ENCODE measurements at places on chromosomes 7 and 10.
A peak's percentile ranks its signal among the peaks of the same experiment; 100 is the strongest.

DNA sequence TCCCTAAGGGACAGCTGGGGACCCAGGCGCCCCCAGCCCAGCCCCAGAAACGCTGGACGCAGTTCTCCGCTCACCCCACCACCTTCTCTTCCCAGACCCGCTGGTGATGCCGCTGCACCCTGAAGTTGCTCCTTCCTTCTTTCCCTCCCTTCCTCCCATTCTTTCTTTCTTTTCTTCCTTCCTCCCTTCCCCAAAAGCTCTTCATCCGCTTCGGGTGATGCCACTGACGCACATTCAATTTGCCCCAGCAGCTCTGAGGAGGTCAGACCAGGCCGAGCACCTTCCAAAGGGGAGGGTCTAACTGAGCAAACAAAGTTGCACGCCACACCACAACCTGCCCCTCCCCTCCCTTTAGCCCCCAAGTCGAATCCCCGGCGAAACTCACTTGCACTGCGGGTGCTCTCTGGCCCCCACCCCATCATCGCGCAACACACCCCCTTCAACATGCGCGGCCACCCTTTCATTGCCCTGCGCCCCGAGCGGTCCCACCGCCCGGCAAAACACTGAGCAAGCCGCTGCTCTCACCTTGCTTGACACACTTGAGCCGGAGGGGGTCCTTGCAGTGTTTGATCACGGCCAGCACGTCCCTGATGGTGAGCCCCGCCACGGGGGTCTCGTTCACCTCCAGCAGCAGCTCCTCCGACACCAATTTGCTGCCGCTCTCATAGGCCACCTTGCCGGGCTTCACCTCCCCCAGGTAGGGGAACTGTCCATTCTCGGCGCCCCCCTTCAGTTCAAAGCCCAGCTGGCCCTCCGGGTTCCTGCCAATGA, 787 bp downstream of the MAGI2 start:
- peak; percentile 36 for DNase-seq

DNA sequence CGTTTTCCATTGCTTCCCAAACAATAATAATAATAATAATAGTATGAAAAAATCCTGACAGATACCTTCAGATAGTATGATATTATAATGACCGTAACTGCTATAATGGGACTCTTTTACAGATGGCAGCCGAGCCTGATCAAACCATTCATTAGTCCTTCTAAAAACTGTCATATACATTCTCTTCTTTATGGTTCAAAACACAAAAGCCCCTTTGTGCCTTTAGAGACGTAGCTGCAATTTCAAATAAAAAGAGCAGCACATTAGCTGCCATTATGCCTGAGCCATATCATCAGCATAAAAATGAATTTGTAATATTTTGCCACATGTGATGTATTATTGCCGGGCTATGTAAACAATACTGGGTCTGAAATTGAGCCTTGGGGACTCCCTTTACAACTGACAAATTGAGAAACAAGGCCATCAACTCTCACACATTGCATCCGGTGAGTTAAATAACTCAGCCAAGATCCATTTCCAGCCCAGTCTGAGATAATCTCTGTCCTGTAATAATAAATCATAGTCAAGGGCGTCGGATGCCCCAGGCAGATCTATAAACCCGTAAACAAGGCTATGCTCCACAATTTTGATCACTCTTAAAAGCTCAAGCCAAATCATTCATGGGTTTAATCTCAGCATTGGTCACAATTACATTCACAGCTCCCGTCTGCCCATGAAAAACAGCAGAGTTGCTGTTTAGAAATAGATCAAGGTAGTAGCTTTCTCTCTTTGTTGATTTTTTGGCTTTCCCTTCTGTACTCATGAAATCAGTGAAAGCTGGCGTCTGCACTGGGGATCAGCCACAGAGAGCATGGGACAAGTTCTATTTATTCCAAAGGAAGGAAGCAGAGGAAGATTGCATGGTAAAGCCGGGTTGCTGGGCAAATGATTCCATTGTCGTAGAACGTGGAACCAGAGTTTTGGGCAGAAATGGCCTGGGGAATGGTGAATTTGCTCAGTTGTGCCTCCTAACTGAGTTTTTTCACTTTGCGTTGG, 150.1 kb upstream of the BMPER start:
- no peak for DNase-seq

DNA sequence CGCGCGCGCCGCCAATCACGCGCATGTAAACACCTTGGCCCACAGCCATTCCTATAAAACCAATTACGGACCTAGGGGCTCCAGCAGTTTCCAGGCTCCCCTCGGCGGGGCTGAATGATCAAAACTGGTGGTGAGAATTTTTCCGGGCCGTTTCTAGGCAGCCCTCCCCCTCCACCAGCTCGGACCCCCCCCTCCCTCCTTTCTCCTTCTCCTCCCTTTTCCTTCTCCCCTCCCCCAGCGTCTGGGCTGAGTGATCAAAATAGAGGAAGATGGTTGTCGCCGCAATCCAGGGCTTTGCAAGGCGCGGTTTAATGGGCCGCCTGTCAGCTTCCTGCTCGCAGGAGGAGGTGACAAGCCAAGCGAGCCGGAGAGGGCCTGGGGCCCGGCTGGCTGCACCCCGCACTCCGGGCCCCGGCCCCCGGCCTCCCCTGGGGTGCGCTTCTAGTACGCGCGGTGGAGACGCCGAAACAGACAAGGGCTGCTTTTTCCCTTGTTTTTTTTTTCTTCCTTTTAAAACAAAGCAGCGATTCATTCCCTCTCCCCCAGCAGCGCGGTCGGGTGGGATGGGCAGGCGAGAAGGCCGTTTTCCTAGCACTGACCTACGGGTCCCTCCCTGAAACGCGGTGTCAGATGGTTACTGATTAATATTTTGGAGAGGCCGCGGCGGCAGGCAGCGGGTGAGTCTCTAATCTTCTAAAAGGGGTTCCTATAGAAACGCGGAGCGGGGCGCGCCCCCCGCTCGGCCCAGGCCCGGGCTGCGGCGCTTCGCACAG, 528 bp upstream of the TNRC18 start:
- peak; percentile 97 for DNase-seq

- DNase-seq: no peak
Observed at GRCh38 chr7:98168181-98168903, 42.9 kb upstream of the BHLHA15 start.

DNA sequence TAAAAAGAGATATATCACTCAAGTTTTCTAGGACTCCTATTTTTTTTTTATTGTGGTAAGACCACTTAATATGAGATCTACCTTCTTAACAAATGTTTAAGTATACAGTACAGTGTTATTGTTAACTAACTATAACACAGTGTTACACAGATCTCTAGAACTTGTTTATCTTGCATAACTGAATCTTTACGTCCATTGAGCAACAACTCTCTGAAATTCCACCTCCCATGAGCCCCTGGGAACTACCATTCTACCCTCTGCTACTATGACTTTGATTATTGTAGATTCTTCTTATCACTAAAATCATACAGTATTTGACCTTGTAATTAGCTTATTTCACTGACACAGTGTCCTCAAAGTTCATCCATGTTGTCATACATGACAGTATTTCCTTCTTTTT, 22.5 kb upstream of the REEP3 start:
- no peak for DNase-seq

DNA sequence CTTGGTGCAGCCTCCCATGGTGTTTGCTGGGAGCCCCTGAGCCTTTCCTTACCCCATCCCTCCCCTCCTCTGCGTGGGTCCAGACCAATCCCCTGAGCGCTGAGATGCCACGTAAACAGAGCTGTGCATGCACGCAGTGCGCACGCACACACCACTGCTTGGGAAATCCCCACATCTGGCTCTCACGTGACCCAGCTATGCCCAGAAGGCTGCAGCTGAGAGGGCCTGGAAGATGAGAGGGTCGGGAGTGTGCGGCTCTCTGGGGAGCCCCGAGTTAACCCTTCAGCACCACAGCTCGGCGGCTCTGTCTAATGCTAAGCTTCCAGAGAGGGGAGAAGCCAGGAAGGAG, 177.2 kb downstream of the SH3PXD2A start:
- DNase-seq: peak; percentile 88

- no peak for DNase-seq
Observed at GRCh38 chr7:68006619-68007018, 1010.0 kb downstream of the TYW1 start.

- DNase-seq: no peak
Observed at GRCh38 chr10:49180444-49180860, 7.7 kb downstream of the TMEM273 start.

DNA sequence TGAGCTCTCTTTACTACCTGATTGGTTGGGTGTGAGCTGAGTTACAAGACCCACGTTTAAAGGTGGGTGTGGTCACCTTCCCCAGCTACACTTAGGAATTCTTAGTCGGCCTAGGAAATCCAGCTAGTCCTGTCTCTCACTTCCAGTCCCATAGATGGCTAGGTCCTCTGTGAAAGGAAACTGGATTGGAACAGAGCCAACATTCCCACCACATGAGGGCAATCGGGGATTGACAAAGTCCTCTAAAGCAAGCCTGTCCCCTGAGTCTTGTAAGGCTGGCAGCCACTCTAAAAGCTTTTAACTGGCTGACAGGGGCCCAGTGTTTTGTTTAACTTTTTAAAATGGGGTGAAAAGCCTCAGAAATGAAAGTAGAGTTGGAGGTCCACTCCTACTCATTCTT, 15.1 kb upstream of the CROT start:
- no peak for DNase-seq

- DNase-seq: no peak
Observed at GRCh38 chr7:41994746-41995110, 242.3 kb downstream of the GLI3 start.

- DNase-seq: no peak
Observed at GRCh38 chr10:117419921-117420320, 44.7 kb upstream of the PDZD8 start.

- DNase-seq: no peak
Observed at GRCh38 chr10:91103384-91104192, 116.9 kb upstream of the PCGF5 start.

GRCh38 chr10:35307297-35307696, 29.0 kb upstream of the CCNY start:
- DNase-seq: no peak

DNA sequence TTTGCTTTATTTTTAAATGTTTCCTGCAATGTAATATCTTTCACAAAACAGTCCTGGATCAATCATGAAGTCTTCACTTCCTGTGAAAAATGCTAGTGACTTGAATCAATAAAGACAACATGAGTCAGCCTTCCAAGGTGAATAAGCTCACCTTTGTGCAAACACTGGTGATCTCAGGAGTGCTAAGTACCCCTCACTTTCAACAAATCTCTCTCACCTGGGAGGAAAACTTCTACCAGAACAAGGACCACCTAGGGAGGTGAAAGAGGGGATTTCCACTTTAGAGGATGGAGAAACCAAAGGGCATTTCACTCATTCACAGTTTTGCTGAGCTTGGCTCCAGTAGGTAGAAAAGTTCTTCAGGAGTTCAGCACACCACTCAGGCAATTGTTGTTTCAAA, 64.8 kb downstream of the CALD1 start:
- no peak for DNase-seq

DNA sequence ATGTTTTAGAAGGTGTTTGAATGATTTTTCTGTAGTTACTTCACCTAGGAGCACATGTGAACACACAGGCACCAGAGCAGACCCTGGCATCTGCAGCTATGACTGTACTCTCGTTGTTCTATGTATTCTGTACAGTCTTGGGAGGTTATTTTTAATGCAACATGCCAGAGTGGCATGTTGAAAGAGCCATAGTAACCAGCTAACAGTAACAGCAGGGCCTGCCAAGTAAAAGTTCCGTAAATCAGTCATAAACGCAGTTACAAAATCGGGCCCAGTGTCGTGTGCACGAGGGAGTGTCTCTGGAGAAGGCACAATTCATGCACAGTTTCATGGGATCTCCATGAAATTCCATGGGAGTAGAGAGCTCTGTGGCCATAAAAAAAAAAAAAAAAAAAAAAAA, 108.3 kb upstream of the CDK6 start:
- no peak for DNase-seq

GRCh38 chr10:10368951-10369576, 648.6 kb upstream of the CELF2 start:
- DNase-seq: no peak

DNA sequence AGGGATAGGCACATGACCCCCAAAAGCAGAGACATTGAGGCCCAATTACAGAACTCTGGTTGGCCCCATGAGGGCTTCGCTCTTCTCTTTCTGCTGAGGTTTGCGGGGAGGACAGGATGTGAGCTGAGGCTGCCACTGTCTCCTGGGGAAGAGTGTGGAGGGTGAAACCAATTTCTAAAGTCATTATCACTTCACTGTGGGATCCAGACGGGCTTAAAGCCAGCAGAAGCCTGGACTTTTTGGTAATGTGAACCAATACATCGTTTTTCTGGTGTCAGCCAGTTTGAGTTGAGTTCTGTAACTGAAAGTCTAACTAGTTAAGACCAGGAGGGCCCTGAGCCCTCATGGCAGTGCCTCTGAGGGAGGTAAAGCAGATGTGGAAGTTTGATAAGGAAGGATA, 163.0 kb downstream of the MYOF start:
- no peak for DNase-seq

GRCh38 chr7:112283382-112283910, 77.0 kb downstream of the ZNF277 start:
- DNase-seq: no peak

GRCh38 chr10:62616885-62617590, 187.5 kb upstream of the ADO start:
- DNase-seq: no peak

DNA sequence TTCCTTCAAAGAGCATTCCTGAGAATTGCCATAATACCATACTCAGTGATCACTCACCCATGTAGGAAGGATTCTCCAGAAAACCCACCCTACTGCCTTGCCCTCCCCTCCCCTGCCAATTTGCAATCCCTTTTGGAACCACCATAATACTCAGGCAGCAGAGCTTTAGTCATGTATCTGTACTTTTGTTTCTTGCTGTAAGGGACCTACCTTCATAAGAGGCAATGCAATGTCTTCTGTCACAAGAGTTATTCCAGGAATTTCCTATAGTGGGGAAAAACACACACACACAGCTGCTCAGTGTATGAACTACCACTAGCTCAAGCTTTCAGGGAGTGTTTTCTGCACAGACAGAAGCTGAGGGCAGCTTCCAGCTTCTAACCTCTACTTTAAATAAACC, 67.0 kb downstream of the GSAP start:
- DNase-seq: no peak

DNA sequence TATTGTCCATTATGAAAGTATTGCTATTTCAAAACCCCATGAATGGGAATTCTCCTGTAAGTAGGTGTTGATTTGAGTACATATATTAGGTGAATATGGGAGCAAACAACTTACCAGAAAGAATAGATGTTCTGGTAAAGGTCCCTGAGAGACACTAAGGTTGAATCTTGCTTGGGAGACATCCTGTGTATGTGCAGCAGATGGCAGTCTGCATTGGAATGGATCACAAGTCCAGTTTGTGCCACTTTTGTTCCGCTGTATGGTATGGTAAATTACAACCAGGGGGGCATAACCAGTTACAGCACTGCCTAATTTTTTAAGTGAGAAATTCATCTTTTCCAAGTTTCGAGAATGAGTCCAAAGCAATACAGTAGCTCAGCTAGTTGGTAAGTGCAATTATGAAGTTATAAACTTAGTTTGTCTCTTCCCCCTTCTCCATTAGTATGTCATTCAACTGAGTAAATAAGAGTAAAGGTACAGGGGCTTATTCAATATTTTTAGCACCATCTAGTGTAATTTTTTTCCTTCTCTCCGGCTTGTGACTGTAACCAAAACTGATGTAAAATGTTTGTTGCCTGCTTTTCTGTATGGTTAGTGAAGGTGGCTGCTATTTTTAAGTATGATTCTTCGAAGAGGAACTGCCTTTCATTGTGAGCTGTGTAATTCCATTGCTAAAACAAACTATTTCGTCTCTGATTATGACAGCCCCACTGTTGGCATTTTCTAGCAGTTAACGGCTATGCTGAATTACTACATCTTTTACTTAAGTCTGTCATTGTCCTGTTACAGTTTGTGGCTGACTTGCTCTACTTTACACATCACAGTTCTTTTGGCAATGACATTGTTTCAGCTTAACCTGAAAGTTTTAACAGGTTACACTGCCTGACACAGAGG, 2.8 kb downstream of the MCU start:
- peak; percentile 26 for DNase-seq
